ENCODE measurements at places on chromosomes 2 and 18.

- DNase-seq, result no peak
These were observed 67.8 kb upstream of the ACYP2 start for GRCh38 chr2:54047658-54048057.

- DNase-seq, result no peak
These were observed 190.8 kb downstream of the TMEM247 start for GRCh38 chr2:46669996-46670793.

- DNase-seq, result no peak
These were observed 22.0 kb downstream of the KCNF1 start for GRCh38 chr2:10933700-10934225.

GRCh38 chr18:36327352-36328316 is 30.1 kb downstream of the FHOD3 start:
- DNase-seq, result no peak

GRCh38 chr2:28949617-28950305 is 31.3 kb upstream of the TOGARAM2 start:
- DNase-seq, result no peak

DNA sequence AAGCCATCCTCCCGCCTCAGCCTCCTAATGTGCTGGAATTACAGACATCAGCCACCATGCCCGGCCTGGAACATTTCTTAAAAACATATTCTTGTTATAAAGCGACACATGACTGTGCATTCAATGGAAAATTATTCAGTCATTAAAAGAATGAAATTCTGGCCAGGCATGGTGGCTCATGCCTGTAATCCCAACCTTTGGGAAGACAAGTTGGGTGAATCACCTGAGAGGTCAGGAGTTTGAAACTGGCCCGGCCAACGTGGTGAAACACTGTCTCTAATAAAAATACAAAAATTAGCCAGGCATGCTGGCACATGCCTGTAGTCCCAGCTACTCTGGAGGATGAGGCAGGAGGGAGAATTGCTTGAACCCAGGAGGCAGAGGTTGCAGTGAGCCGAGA is 21.6 kb upstream of the RPRD1A start:
- no peak for DNase-seq

GRCh38 chr2:85596026-85596333 is 435 bp downstream of the RNF181 start:
- no peak for DNase-seq

GRCh38 chr2:151053661-151053990 is 208.0 kb downstream of the RBM43 start:
- DNase-seq, result no peak

DNA sequence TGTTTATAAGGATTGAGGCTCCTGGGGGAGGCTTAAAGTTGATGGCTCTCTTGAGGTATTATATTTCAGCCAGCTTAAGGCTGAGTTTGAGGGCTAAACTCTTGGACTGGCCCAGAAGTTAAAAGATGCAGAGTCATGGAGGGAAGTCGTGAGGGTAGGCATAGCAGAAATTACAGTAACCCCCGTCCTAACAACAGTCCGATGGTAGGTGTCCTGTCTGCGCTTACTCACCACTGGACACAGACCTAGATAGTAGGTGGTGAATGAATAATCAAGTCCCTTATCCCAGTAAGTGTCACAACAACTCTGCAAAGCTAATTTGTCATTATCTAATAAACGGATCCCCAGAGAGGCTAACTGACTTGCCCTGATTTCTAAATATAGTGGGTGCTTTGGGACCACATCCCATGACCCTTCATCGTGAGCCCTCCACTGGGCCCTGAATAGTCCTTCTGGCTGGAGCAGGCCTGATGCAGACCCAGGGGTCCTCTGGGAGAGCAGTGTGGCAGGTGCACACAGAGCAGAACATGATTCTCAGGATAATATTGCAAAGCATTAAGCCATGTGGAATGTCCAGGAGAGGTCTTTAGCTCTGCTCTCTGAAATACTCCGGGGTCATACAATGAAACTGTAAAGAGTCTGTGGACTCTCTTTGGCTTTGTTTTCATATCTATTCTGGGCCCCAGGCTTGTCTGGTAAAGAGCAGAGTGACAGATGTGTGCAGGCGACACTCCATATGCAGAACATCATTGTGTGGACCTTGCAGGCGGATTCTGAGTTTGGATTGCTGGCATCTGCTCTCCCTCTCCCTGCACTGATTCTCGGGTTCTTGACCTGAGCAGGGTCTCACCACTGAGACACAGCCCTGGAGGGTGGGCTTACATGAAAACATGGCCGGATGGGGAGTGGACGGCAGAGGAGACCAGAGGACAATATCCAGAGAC is 98.1 kb downstream of the RNF144A start:
- no peak for DNase-seq

GRCh38 chr2:172937884-172938712 is 137.5 kb upstream of the MAP3K20 start:
- DNase-seq, result no peak

GRCh38 chr2:122804494-122804893 is 1049.0 kb downstream of the TSN start:
- DNase-seq, result no peak
